ENCODE measurements at places on chromosomes 4 and X.
A peak's percentile ranks its signal among the peaks of the same experiment; 100 is the strongest.

- no peak for DNase-seq
Measured at GRCh38 chr4:71709961-71710360, 73.9 kb downstream of the GC start.

DNA sequence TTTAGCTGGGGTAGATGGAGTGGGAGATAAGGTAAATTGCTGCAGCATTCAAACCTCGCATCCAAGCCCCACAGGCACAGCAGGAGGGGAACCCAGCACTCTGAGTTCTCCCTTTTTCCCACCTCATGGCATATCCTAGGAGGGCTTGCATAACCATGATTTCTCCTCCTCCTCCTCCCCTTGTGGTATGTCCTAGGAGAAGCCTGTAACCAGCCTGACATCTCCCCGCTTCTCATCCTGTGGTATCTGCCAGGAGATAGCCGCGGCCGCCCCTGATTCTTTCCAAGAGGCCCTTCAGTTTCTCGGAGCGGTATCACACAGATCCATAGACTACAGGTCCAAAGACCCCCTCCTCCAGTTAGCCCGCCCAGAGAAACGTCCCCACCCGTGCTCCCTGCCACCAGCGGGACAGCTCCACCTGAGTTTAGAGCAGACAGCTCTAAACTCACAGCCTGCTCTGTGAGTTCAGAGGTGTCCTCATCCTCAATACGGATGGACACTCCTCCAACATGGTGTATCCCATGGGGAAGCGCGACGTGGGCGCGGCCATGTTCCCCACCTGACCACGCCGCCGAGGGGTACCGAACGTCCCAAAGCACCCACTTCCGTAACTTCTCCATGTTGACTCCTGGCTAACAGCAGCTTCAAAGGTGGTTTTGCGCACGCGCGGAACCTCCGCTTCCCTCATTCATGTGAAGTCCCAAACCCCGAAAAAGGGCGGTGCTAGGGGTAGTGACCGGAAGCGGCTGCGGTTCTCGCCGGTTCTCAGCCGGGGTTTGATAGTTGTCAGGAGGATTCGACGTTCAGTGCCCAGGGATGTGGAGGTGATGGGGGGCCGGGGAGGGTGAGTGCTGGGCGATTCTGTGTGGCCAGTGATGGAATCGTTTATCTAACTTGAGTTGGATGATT lies at the start of gene ZNF81:
TSS of gene ZNF81 (plus strand) at position 739 of the 909 bp plus-strand sequence. CDS start 9,366 bp downstream, outside the sequence.
- DNase-seq, result peak; percentile 94

- no peak for DNase-seq
Measured at GRCh38 chr4:174088795-174089194, 194.7 kb downstream of the FBXO8 start.

GRCh38 chr4:37953620-37954293 lies 6.4 kb upstream of the PTTG2 start:
- no peak for DNase-seq

DNA sequence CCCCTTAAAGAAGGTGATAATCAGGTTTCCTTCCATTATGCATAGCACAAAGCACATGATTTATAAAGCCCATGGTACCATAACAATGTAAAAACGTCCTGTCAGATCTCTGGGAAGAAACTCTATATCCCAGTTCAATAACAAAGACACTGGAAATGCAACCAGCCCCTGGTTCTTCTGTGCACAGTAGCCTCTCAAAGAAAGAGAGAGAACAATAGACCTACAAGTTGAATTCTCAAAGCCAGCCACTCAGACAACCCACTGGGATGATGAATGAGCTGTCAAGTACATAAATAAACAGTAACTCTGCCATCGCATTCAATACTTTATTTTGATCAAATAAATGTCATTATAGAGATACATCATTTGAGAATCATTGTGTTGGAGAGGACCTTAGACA lies 400.1 kb upstream of the CPEB2 start:
- DNase-seq, result no peak

DNA sequence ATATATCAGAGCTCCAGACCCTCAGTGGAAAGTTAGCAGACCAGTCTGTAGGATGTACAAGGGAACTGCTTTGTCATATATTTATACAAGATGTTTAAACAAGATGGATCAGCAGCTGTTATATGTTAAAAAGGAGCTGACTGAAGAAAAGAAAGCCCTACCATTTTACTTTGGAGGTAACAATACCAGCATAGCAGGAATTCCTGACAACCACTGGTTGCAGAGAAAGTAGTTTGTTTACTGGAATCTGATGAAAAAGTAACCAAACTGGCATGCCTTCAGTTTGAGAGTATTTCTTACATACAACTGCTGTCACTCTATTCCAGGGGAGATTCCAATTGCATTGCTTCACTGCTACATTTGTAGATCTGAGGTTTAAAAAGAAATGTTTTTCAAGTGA lies 49.5 kb upstream of the GABRQ start:
- no peak for DNase-seq

- DNase-seq, result no peak
Measured at GRCh38 chr4:24382381-24382780, 202.0 kb downstream of the DHX15 start.

GRCh38 chr4:165520086-165520485 lies 141.3 kb downstream of the CPE start:
- DNase-seq, result no peak

DNA sequence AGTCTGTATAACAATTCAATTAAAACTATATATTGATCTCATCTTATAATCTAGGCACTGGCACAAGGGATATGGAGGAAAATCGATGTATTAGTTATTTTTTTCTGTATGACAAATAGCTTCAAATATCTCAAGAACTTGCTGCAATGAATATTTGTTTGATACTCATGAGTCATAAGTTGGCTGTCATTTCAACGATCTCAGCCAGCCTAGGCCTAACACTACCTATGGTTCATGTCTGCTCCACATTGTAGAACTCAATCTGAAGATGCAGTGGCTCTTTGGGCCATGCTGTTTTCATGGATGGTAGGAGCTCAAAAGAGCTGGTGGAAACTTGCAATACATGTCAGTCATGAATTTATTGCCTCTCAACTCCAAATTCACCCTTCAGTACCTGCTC lies 44.7 kb downstream of the MAGEB17 start:
- DNase-seq, result no peak

DNA sequence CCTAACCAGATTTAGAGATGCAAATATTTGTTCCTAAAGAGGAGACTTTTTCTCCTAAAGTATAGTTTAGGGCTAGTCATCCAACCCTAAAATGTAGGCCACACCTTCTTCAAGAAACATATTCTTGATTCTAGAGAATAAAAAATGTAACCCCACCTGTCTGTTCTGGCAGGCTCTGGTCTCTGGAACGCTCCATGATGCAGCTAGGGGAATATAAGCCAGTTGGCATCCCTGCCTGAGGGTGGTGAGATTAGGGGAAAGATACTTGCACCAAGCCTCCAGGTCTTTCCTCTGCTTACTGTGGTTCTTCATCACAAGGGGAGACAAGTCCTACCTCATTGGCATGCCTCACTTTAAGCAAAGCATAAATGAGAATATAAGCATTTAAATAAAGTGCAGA lies 21.2 kb upstream of the TBC1D9 start:
- no peak for DNase-seq

- DNase-seq, result no peak
Measured at GRCh38 chrX:38824176-38824575, 22.9 kb downstream of the MID1IP1 start.
